Vagina (tissue), 2 donors: ENCODE measurements at places on chromosomes 6 and 20.

- DNase-seq: no peak
Measured at GRCh38 chr6:109024784-109025183, 69.9 kb downstream of the SESN1 start.

DNA sequence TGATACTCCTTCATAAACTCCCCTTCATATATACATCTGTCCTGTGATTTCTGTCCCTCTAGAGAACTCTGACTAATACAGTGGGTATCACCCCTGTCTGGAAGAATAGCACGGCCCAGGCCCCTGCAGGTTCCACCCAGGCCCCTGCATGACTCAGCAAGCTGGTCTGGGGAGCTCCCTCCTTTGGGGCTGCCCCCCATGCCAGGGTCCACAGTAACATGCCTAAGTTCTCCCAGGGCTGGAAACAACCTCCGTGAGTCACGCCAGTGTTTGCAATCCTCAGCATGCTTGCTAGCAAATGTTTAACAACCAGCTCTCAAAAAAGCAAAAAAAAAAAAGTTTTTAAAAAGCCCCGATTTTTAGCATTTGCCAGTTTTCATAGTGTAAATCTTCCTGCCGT, 134.3 kb upstream of the CDH4 start:
- no peak for DNase-seq

DNA sequence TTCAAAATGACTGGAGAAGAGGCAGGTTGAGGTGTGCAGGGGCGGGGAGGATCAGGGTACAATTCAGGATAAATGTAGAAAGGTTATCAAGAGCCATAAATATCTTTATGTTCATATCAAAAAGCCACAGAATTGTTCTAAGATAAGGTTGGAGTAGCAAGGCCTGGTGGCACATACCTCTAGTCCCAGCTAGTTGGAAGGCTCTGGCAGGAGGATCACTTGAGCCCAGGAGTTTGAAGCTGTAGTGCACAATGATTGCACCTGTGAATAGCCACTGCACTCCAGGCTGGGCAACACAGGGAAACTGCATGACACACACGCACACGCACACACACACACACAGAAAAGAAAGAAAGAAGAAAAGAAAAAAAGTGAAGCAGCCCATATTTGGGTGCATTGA, 194.8 kb downstream of the GRIK2 start:
- DNase-seq: no peak

DNA sequence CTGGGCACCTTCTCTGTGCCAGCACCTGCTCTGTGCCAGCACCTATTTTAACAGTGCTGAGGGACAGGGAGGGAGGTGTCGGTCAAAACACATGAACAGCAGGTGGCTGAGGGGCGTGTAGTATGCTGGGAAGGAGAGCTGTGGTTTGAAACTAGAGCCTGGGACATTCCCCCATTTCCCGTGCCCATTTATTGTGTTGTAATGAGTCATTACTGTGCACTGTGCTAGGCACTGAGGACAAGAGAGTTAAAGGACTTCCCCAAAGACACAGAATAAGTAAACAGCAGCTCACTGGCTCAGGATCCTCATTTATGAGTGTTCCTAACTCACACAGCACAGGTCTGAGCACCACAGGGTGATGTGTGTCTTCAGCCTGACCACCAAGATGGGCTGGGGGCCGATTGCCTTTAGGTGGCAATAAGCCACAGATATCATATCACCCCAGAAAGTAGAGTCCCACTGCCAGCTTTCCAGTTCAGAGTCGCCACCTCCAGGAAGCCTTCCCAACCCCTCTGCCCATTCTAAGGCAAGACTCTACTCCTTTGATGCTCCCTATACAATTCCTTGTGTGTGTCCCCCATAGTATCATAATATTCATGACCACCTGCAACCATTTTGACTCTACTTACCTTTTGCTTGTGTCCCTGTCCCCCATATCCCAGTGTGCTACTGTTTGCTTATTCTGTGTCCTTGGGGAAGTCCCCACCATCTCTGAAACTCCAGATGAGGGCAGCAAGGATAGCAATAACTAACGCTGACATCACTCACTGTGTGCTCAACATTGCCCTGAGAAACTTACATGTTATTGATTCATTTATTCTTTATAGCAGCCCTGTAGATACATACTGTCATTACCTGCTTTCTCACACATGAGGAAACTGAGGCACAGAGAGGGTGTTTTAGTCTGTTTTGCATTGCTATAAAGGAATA, 87.3 kb downstream of the TOX2 start:
- DNase-seq: no peak

DNA sequence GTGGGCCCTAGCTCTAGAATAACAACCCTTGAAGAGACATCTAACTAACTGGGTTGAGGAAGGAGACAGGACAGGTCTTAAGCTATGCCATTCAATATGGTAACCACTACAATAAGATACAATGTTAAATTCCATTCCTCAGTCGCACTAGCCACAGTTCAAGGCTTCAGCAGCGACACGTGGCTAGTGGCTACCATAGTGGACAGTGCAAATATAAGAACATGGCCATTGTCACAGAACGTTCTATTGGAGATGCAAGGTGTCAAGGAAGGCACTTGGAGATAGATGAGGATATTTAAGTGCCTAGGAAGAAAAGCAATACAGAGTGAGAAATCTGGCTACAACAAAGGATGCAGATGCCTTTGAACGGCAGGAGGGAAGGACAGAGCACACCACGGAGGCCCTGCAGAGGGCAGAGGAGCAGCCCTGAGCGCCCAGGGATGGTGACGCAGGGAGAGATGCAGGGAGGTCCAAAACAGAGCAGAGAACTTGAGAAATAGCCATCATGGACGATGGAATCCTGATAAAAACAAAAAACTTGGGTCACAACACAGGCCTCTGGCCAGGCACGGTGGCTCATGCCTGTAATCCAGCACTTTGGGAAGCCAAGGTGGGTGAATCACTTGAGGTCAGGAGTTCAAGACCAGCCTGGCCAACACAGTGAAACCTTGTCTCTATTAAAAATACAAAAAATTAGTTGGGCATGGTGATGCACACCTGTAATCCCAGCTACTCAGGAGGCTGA, 140.7 kb downstream of the ZMYND8 start:
- no peak for DNase-seq

- no peak for DNase-seq
Measured at GRCh38 chr20:63056236-63057170, 49.7 kb upstream of the BHLHE23 start.

GRCh38 chr6:129440691-129441090, 269.3 kb downstream of the ARHGAP18 start:
- no peak for DNase-seq
